ENCODE measurements at places on chromosomes 7 and 10. TPM values are rescaled to one million over a fixed set of nuclear protein-coding genes. Genes with fewer than 3 reads are reported as not detected.

GRCh38 chr10:89122433-89123051 is 84.6 kb downstream of the CH25H start:
- no peaks in the 10 kb centered on the region for H3K27me3 ChIP-seq
- no peak for DNase-seq
- no peaks in the 10 kb centered on the region for H3K4me1 ChIP-seq

DNA sequence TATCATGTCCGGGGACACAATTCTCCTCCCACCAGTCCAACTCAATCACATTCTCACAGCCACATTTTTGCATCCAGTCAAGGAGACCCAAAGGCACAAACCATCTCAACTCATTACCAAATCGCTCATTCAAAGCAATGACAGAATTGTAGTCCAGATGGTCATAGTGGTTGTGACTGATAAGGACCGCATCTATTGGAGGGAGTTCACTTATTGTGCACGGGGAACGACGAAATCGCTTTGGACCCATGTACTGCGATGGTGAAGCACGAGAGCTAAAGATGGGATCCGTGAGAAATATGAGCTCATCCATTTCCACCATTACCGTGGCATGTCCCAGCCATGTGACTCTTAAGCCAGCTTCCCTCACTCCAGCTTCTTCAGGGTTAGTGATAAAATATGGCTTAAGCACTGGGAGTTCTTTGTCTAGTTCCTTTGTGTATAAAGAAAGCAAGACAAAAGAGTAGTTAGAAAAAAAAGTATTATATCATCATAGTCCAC is 29.1 kb downstream of the NAPEPLD start:
- no peak overlapping the region for H3K27ac ChIP-seq
- H3K4me3 ChIP-seq: no peak overlapping the region
- H3K27me3 ChIP-seq: no peaks in the 10 kb centered on the region
- H3K36me3 ChIP-seq: peaks cover 12% of the 10 kb centered on the region
- DNase-seq: no peak

DNA sequence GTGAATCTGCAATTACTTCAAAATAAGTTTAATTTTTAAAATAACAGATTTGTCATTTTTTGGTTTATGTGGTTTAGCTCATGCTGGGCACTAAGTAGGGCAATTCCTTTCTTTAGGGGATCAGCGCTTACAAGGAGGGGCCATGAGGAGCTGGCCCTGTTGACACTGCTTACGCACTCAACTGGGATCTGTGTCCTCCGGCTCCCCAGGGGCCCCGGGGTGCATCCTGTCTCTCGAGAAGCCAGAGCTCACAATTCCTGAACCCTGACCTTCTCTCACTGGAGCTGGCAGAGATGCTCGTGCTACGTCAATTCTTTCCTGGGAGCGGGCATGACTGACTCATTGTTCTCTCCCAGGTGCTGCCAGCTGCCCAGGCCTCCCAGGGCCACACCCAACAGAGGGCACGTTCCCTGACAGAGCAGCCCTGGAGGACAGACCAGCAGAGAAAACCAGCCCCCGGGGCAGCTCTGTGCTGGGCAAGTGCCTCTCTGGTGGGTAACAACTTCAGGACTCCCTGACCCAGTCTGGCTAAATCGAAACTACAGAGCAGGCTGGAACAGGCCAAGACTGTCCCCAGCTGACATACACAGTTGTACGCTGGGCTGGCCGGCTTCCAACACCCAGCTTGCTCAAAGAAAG is 36.8 kb downstream of the CTBP2 start:
- H3K4me1 ChIP-seq: peaks cover 48% of the 10 kb centered on the region
- H3K27me3 ChIP-seq: no peaks in the 10 kb centered on the region
- DNase-seq: peak; percentile 96
- peak overlapping the region; percentile 92 for H3K27ac ChIP-seq
- peaks cover 4% of the 10 kb centered on the region for H3K36me3 ChIP-seq
- no peak overlapping the region for H3K4me3 ChIP-seq

GRCh38 chr7:106893591-106893990 is 28.5 kb downstream of the PIK3CG start:
- no peak overlapping the region for H3K4me3 ChIP-seq
- no peak overlapping the region for H3K27ac ChIP-seq
- H3K27me3 ChIP-seq: no peaks in the 10 kb centered on the region

DNA sequence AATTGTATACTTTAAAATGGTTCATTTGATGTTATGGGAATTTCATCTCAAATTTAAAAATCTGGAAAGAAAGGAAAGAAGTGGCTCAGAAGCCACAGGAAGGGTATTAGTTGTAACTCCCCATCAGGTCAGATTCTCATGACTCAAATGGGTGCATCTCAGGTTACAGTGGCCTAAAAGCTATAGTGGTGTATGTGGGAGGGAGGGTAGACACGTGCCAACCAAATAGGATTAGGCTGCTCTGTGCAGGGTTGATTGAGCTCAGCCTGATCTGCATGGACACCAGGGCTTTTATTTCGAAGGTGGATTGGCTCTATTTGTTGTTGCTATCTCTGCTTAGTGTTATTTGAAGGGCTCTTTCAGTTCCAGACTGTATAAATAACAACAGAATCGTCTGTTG is 121.5 kb upstream of the PRR15 start:
- H3K27me3 ChIP-seq: no peaks in the 10 kb centered on the region
- no peaks in the 10 kb centered on the region for H3K36me3 ChIP-seq
- peak; percentile 83 for DNase-seq
- no peak overlapping the region for H3K27ac ChIP-seq
- no peak overlapping the region for H3K4me3 ChIP-seq

Gene RNLS
- 21.1 TPM for total RNA-seq

Gene LRIT1
- not detected for total RNA-seq

Gene GAD2
- not detected for total RNA-seq

All from kidney (tissue), 22 donors.